ENCODE measurements at places on chromosomes 2 and 18. TPM values are rescaled to one million over a fixed set of nuclear protein-coding genes. Genes with fewer than 3 reads are reported as not detected.
A peak's percentile ranks its signal among the peaks of the same experiment; 100 is the strongest.

DNA sequence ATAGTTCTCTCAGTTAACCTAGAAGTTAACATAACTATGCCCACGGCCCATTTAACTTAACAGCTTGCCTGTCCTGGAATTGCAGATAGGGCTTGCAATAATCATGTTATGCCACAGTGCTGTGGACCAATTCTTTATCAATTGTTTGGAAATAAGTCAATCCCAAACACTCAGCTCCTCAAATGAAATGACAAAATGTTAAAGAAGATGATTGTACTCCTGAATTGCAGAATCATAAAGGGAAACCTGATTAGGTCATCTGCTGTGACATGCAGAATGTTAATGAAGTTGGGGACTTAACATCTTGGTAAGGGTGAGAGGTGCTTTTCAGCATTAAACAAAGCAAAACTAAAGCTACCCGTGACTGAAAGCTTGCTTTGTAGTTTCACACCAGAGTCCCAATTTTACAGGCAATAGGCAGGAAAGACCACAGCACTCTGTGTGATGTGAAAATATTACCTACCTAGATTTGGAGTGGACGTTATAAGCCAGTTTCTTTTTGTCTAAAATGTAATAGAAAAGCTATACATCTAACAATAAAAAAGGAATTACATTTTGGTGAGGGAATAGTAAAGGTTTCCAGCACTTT is 364.0 kb downstream of the GPD2 start:
- no peak for DNase-seq

GRCh38 chr2:152375174-152375573 is 40.2 kb downstream of the FMNL2 start:
- DNase-seq = no peak

GRCh38 chr2:239377591-239377990 is 23.2 kb downstream of the HDAC4 start:
- no peak for DNase-seq

DNA sequence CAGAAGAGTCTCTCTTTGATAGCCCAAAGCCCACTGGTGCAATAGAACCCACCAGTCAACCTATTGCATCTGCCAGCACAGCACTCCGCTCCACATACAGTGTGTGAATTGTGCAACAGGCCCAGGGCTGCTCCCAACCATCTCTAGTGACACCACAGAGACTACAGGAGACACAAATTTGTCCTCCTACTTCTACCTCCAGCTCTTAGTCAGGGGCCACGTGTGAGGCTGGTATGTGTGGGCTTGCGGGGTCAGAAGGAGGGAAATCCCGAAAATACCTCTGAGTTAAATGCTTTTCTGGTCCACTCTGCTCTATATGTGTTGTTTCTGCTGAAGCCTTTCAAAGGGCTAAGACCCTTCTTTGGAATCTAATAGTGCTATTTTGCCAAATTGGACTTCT is 18.0 kb downstream of the DGUOK start:
- no peak for DNase-seq

DNA sequence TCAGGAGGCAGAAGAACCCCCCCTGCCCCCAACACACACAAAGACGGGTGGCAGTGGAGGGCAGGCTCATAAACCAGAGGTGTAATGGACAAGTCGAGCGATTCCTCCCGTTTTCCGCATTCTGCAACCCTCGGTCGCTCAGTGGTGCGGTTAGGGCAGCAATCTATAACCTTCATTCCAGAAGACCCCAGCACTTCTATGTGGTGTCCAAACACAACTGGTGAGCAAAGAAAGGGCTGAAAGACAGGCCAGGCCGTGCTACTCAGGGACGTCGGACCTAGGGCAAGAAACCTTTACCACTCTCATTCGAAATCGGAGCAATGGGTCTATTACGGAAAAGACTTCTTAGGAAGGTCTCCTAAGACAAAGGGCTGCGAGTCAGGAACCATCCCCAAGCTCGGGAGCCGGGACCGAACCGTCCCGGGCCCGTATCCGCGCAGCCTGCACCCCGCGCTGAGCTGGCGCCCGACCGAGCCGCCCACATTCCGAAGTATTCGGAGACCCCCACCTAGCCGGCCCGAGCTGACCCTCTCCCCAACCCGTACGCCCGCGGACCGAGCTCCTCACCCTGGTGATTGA is 568 bp downstream of the ARL5A start:
- peak; percentile 19 for DNase-seq

The RBM43 gene
- total RNA-seq = 4.9 TPM

DNA sequence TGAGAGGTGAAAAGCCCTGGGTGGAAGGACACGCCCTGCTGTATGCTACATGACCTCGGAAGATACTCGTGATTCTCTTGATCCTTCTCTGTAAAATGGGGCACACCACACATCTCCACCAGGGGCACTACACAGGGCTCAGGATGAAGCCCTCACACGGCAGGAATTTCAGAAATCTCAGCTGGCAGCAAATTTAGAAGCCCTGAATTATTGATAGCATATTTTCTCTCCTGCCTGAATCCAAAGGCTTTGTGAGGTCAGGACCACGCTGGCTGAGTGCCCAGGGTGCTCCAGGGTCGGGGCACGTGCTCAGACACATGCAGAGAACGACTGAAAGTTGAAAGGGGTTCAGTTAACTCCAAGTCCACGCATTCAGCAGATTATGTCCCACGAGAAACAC is 42.1 kb upstream of the GALR1 start:
- DNase-seq = peak; percentile 85

DNA sequence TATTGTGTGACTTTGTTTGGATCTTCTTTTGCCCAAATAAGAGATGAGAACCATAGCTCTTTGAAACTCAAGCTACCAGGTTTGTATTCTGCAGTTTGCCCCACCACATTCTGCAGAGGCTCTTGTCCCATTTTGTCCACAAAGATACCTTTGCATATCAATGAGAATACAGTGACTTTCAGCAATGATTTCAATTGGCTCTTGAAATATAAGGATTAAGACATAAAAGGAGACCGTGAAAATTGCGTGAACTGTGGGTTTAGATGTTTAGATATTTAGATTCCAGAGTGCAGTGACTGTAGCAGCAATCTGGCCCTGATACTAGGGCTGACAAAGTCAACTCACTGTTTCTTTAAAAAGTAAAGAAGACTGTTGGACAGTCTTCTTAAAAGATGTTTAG is 146.6 kb upstream of the SP5 start:
- DNase-seq = no peak

Measured in SK-MEL-5 (cell line).